ENCODE measurements at places on chromosomes 5 and 9. TPM values are rescaled to one million over a fixed set of nuclear protein-coding genes. Genes with fewer than 3 reads are reported as not detected.

Gene PLAC8L1
- total RNA-seq = 2.6 TPM

Gene PRELID2
- total RNA-seq = 20.1 TPM

Gene URM1
- total RNA-seq = 51.6 TPM

Gene PCDHGC4
- 0.05 TPM for total RNA-seq

Gene SPINK4
- not detected for total RNA-seq

Gene ANKRD20A1
- total RNA-seq = 5.2 TPM

Gene ANXA1
- total RNA-seq = 486 TPM

Gene PDE6A
- not detected for total RNA-seq

Gene HK3
- total RNA-seq = 0.30 TPM

Gene NADK2
- total RNA-seq = 21.2 TPM

Gene NR5A1
- 0.64 TPM for total RNA-seq

Gene CNTLN
- total RNA-seq = 5.1 TPM

Gene CDKN2B-AS1
- total RNA-seq = 1.7 TPM

Gene B4GALT7
- 25.2 TPM for total RNA-seq

Gene ALDH1A1
- 0.44 TPM for total RNA-seq

All from HCT116 (cell line).